Activated B cell treated with CpG ODN at 0.5 μM for 24 hours (primary cell): ENCODE measurements at places on chromosomes 12 and 14.

DNA sequence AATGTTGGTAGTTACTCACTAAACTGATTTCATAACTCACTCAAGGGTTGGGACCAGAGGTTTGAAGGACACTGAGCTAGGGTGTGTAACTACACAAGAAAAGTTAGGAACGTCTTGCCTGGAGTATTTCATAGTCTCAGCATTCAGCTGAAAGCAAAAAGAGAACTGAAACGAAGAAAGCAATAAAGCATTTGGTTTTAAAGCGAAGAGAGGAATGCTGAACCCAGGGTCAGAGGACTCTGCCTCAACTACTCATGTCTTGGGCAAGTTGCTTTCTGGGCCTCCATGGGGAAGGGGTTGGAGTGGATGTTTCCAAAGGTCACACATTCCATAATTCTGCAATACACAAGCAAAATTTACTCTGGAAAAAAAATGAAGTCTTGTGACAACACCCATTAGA is 1.4 kb downstream of the GNS start:
- peak overlapping the region; percentile 81 for H3K27ac ChIP-seq
- peaks cover 45% of the 10 kb centered on the region for H3K4me1 ChIP-seq
- peaks cover 13% of the 10 kb centered on the region for H3K36me3 ChIP-seq
- peak overlapping the region; percentile 92 for H3K4me3 ChIP-seq
- H3K27me3 ChIP-seq, result no peaks in the 10 kb centered on the region

GRCh38 chr12:104384141-104384880 is 72.4 kb upstream of the CHST11 start:
- no peak overlapping the region for H3K4me3 ChIP-seq
- peaks cover 4% of the 10 kb centered on the region for H3K27me3 ChIP-seq
- peaks cover 9% of the 10 kb centered on the region for H3K4me1 ChIP-seq
- DNase-seq, result no peak
- no peaks in the 10 kb centered on the region for H3K36me3 ChIP-seq

- no peaks in the 10 kb centered on the region for H3K4me1 ChIP-seq
- H3K27me3 ChIP-seq, result peaks cover 3% of the 10 kb centered on the region
- no peak for DNase-seq
- no peaks in the 10 kb centered on the region for H3K36me3 ChIP-seq
- H3K27ac ChIP-seq, result no peak overlapping the region
- no peak overlapping the region for H3K4me3 ChIP-seq
These were observed 250.5 kb upstream of the FKBP4 start for GRCh38 chr12:2544230-2544629.

DNA sequence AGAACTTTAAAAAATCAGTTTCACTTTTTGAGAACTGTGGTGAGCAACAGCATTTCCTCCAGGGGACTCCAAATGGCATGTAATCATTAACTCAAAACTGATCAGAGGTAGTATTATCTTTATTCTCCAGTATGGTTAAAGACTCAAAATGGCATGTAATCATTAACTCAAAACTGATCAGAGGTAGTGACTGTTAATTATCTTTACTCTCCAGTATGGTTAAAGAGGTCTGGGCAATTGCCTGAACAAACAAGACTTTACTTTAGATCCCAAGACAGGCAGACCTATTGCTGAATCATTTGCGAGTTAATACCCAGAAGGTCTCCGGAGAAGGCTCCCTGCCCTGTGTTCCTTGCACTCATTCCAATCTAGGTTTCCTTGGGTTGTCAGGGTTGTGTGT is 6.6 kb upstream of the ACADS start:
- peaks cover 17% of the 10 kb centered on the region for H3K4me1 ChIP-seq
- H3K36me3 ChIP-seq, result peaks cover 77% of the 10 kb centered on the region
- DNase-seq, result no peak
- H3K27me3 ChIP-seq, result no peaks in the 10 kb centered on the region

- no peaks in the 10 kb centered on the region for H3K36me3 ChIP-seq
- no peak for DNase-seq
- no peak overlapping the region for H3K4me3 ChIP-seq
- H3K27ac ChIP-seq, result no peak overlapping the region
- H3K27me3 ChIP-seq, result no peaks in the 10 kb centered on the region
These were observed 46.4 kb upstream of the CNOT2 start for GRCh38 chr12:70196811-70197281.

DNA sequence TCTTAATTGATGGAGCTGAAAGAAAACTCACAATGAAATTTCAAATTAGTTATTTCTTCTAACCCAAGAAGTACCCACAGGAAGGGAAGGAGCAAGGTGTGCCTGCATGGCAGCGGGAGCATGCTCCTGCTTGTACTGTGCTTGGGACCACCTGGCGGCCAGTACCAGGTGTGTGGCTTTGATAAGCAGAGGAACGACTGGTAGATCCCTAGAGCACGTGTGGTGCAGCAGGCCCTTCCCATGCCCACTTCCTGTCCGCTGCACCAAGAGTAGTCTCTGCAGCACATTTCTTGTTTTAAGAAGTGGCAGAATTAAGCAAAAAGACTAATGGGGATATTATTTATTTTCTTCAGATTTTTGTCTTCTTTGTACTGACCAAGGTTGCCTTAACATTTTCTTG is 122.3 kb upstream of the ATF1 start:
- no peaks in the 10 kb centered on the region for H3K27me3 ChIP-seq
- peaks cover 5% of the 10 kb centered on the region for H3K4me1 ChIP-seq

GRCh38 chr14:80172375-80173051 is 38.8 kb downstream of the DIO2 start:
- no peaks in the 10 kb centered on the region for H3K36me3 ChIP-seq
- H3K4me1 ChIP-seq, result no peaks in the 10 kb centered on the region
- no peak overlapping the region for H3K4me3 ChIP-seq
- DNase-seq, result no peak
- no peaks in the 10 kb centered on the region for H3K27me3 ChIP-seq

- no peaks in the 10 kb centered on the region for H3K36me3 ChIP-seq
- DNase-seq, result no peak
- H3K27me3 ChIP-seq, result peaks cover 1% of the 10 kb centered on the region
- no peak overlapping the region for H3K27ac ChIP-seq
- H3K4me3 ChIP-seq, result no peak overlapping the region
These were observed 366.2 kb upstream of the KITLG start for GRCh38 chr12:88946372-88946997.

GRCh38 chr12:64660237-64661018 is 50.1 kb downstream of the RASSF3 start:
- no peak for DNase-seq
- H3K4me3 ChIP-seq, result no peak overlapping the region
- peaks cover 33% of the 10 kb centered on the region for H3K36me3 ChIP-seq
- peak overlapping the region; percentile 75 for H3K27ac ChIP-seq

- no peak overlapping the region for H3K27ac ChIP-seq
- H3K4me1 ChIP-seq, result peaks cover 60% of the 10 kb centered on the region
- no peak overlapping the region for H3K4me3 ChIP-seq
- no peaks in the 10 kb centered on the region for H3K27me3 ChIP-seq
- no peak for DNase-seq
These were observed 3.0 kb downstream of the GALNT6 start for GRCh38 chr12:51388069-51388799.

DNA sequence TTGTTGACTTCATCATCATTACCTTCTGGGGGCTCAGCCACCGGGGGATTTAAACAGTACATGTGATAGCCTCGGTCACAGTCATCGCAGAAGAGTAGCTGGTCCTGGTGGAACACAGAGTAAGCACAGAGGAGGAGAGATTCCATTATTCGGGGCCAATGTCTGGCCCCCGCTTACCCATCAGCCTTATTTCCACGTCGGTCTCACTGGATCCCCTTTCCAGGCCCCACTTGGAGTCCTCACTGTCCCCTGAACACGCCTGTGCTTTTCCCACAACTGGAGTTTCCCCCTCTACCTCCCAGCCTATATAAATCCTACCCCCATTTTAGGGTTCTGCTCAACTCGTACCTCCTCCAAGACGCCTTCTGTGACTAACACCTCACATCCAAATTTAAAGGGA is 274.0 kb downstream of the DPF3 start:
- H3K36me3 ChIP-seq, result no peaks in the 10 kb centered on the region
- DNase-seq, result no peak
- no peak overlapping the region for H3K4me3 ChIP-seq

- H3K36me3 ChIP-seq, result no peaks in the 10 kb centered on the region
- no peak overlapping the region for H3K4me3 ChIP-seq
- peak overlapping the region; percentile 10 for H3K27ac ChIP-seq
These were observed 20.7 kb downstream of the FAIM2 start for GRCh38 chr12:49882851-49883464.

GRCh38 chr12:58089588-58089987 is 148.2 kb downstream of the ATP23 start:
- no peaks in the 10 kb centered on the region for H3K4me1 ChIP-seq
- H3K4me3 ChIP-seq, result no peak overlapping the region
- H3K36me3 ChIP-seq, result no peaks in the 10 kb centered on the region
- no peak for DNase-seq

DNA sequence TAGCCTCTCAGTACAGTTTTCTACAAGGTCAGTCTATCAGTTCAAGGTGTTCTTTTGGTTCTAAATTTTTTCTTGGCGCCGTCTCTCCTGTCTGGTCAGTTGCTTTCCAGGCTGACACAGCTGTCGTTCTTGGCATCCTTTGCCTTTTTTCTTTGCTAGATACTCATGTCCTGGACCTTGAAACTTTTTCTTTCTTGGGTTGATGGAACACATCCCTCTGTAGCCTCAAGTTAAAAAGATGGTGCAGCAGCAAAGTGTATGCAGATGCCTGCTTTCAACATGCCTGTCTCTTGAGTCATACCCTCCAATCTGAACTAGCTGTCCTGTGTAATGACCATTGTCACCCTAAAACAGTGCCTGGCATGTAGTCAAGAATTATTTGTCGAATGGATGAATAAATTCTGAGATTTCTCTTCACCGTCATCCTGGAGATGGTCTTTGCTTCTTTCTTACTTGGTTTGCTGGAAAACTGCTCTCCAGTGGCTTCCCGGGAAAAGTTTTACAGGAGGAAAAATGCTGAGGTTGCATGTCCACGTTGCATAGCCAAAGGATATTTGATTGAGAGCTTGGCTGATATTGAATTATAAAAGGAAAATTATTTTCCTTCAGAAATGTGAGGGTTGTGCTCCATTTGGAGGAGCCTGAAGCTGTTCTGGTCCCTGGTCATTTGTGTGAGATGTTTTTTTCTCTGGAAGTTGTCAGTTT is 4.6 kb downstream of the NYNRIN start:
- peaks cover 9% of the 10 kb centered on the region for H3K4me1 ChIP-seq
- H3K27me3 ChIP-seq, result peaks cover 36% of the 10 kb centered on the region
- no peaks in the 10 kb centered on the region for H3K36me3 ChIP-seq
- no peak for DNase-seq
- no peak overlapping the region for H3K4me3 ChIP-seq
- no peak overlapping the region for H3K27ac ChIP-seq

- H3K4me3 ChIP-seq, result peak overlapping the region; percentile 52
- peak overlapping the region; percentile 51 for H3K27ac ChIP-seq
- no peaks in the 10 kb centered on the region for H3K36me3 ChIP-seq
These were observed 39.7 kb downstream of the PSMA6 start for GRCh38 chr14:35331605-35332516.

- H3K27ac ChIP-seq, result no peak overlapping the region
- H3K4me1 ChIP-seq, result peaks cover 51% of the 10 kb centered on the region
- H3K4me3 ChIP-seq, result no peak overlapping the region
- peaks cover 51% of the 10 kb centered on the region for H3K36me3 ChIP-seq
These were observed 83.3 kb downstream of the NCOR2 start for GRCh38 chr12:124484067-124484466.

DNA sequence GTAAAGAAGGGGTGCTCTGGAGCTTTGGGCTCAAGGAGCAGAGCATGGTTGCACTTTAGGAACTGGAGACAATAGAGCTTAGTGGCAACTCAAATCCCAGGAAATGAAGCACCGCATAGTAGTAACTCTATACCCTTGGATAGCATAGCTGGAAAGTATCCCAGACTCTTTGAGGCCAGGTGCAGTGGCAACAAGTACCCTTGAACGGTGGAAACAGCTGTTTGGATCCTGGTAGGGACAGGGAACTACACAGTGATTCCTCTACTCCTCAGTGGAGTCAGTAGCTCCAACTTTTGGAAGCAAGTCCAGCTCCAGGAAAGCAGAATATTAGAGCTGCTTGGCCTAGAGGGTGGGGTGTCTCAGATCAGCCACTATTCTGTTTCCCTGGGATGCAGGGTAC is 129.0 kb upstream of the WSCD2 start:
- DNase-seq, result no peak
- H3K27ac ChIP-seq, result no peak overlapping the region
- H3K27me3 ChIP-seq, result peaks cover 42% of the 10 kb centered on the region
- H3K4me1 ChIP-seq, result no peaks in the 10 kb centered on the region
- H3K36me3 ChIP-seq, result no peaks in the 10 kb centered on the region
- H3K4me3 ChIP-seq, result no peak overlapping the region

- no peak for DNase-seq
- H3K36me3 ChIP-seq, result no peaks in the 10 kb centered on the region
- H3K27me3 ChIP-seq, result no peaks in the 10 kb centered on the region
- no peak overlapping the region for H3K4me3 ChIP-seq
- H3K4me1 ChIP-seq, result no peaks in the 10 kb centered on the region
These were observed 185.2 kb upstream of the TBX3 start for GRCh38 chr12:114868995-114869834.

- peaks cover 34% of the 10 kb centered on the region for H3K4me1 ChIP-seq
- H3K27me3 ChIP-seq, result peaks cover 9% of the 10 kb centered on the region
- no peak for DNase-seq
- H3K4me3 ChIP-seq, result no peak overlapping the region
These were observed 22.7 kb downstream of the LRTM2 start for GRCh38 chr12:1842905-1843640.

DNA sequence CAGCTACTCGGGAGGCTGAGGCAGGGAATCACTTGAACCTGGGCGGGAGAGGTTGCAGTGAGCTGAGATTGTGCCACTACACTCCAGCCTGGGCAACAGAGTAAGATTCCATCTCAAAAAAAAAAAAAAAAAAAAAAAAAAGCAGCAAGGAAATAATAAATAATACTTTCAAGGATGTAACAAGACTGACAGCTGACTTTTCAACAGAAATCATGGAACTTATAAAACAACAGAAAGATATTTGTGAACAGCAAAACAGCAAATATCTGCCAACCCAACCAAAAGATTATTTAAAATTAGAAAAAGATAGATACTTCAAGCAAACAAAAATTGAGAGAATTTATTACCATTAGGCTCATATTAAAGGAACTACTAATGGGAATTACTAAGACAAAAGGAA is 115.1 kb downstream of the TSHR start:
- peaks cover 2% of the 10 kb centered on the region for H3K27me3 ChIP-seq
- H3K4me3 ChIP-seq, result no peak overlapping the region
- H3K27ac ChIP-seq, result no peak overlapping the region
- peaks cover 1% of the 10 kb centered on the region for H3K36me3 ChIP-seq
